ENCODE measurements at places on chromosomes 1 and 21.

- no peak for DNase-seq
Measured at GRCh38 chr1:217275655-217276398, 355.1 kb downstream of the GPATCH2 start.

- no peak for DNase-seq
Measured at GRCh38 chr1:154857441-154858215, 12.5 kb downstream of the KCNN3 start.

GRCh38 chr1:235002706-235003300 lies 125.8 kb downstream of the TOMM20 start:
- DNase-seq, result no peak

- DNase-seq, result no peak
Measured at GRCh38 chr1:3772715-3773571, at the start of gene SMIM1. TSS of gene SMIM1 (plus strand) at chr1:3772749. CDS start at chr1:3775374, 2,625 bp downstream.

- no peak for DNase-seq
Measured at GRCh38 chr1:97350662-97351061, 570.2 kb downstream of the DPYD start.

GRCh38 chr21:36538761-36539160 lies 58.8 kb upstream of the CLDN14 start:
- no peak for DNase-seq

GRCh38 chr1:229381234-229381633 lies 38.4 kb upstream of the CCSAP start:
- no peak for DNase-seq

GRCh38 chr1:44355582-44356305 lies 687 bp upstream of the ERI3 start:
- no peak for DNase-seq

Measured in activated naive CD4-positive, alpha-beta T cell treated with anti-CD3 and anti-CD28 coated beads, Interleukin-2, amount 50 U/mL, for 16 hours (primary cell).